ENCODE measurements at places on chromosomes 4 and X. TPM values are rescaled to one million over a fixed set of nuclear protein-coding genes. Genes with fewer than 3 reads are reported as not detected.
A peak's percentile ranks its signal among the peaks of the same experiment; 100 is the strongest.

DNA sequence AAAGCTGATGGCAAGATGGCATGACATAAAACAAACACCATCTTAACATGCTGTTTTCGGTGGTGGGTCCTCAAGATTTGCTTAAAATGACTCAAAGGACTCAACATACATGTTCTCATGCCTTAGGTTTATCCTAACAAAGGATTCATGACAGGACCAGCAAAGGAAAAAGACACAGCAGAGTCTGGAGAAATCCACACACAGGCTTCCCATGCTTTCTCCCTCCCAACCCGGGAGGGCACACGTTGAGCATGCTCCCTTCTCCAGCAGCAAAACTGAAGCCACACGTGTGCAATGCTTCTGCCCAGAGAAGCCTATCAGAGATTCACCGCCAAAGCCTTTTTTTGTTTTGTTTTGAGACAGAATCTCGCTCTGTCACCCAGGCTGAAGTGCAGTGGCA is 39.9 kb downstream of the SAT1 start:
- H3K27ac ChIP-seq, result peak overlapping the region; percentile 29
- no peak overlapping the region for H3K4me3 ChIP-seq
- no peak for DNase-seq

DNA sequence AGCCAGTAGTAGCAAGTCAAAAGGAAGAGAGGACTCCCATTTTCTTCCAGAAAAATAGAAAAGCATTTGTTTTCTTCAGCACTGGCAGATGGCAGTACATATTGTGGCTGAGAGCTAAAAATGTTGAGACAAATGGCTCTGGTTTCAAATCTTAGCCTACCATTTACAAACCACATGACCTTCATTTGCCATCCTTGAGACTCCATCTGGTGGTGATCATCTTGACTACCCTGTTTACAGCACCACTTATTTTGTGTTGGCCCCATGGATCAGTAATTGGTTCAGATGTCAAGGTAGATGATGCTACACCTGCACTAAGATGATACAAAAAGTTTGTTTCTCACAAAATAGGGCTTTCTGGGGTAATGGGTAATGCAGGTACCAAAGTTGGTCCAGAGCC is 951.8 kb upstream of the IGFBP7 start:
- H3K27ac ChIP-seq, result no peak overlapping the region
- no peak overlapping the region for H3K4me3 ChIP-seq
- no peaks in the 10 kb centered on the region for H3K36me3 ChIP-seq
- H3K4me1 ChIP-seq, result no peaks in the 10 kb centered on the region

- DNase-seq, result no peak
- H3K36me3 ChIP-seq, result no peaks in the 10 kb centered on the region
- no peaks in the 10 kb centered on the region for H3K4me1 ChIP-seq
- peaks cover 16% of the 10 kb centered on the region for H3K27me3 ChIP-seq
- H3K27ac ChIP-seq, result no peak overlapping the region
Observed at GRCh38 chrX:72110876-72111708, 20.6 kb downstream of the RTL5 start.

DNA sequence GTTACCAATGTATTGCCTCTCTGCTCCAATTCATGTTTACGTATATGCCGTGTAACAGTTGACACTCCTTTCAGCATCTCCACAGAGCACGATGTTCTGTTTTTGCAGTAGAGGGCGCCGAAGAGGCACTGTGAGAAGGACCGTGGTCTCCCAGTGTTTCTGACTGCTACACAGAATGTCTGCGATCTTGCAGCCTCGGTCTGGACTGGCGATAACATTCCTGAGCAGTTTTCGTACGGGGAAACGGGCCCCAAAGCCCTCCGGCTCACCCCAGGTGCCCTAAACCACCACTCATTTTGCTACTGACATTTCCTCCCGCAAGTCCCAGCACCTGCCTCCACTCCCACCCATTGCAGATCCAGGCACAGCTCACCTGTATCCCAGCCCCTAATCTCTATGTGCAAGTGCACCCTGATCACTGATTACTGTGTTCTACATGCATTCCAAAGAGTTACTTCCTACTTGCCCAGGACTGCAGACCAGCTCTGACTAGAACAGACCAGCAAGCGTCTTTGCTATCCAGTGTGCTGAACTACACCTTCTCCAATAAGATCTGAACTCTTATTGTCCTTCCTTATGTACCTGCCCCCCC is 12.4 kb upstream of the NFXL1 start:
- H3K27ac ChIP-seq, result no peak overlapping the region
- no peaks in the 10 kb centered on the region for H3K36me3 ChIP-seq
- no peaks in the 10 kb centered on the region for H3K27me3 ChIP-seq
- peaks cover 4% of the 10 kb centered on the region for H3K4me1 ChIP-seq

DNA sequence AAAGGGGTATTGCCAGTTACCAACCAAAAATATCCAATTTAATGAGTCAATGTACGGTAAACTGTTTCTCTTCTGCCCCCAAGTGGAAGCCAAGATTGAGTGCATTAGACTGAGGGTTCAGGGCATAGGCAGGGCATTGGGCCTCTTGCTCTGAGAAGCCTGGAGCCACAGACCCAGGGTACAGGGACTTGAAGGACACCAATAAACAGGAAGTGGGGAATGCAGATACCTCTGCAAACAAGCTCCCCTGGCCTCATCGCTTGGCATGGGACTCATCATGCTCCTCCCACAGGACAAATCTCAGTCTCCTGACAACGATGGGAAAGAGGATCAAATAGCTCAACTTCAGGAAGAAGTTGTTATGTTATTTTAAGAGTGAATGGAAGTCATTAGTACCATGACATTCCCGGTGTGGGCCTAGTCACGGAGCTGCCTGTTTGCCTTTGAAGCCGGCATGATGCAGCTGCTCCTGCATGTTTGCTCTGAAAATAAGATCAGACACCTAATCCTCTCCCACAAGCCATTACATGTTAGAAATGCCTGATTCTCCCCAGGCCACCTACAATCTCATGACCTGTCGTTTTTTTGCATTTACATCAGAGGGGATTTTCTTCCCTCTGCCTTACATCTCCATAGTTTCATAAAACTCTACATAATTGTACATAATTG is 224.2 kb downstream of the RCHY1 start:
- DNase-seq, result no peak
- H3K27ac ChIP-seq, result no peak overlapping the region
- H3K4me1 ChIP-seq, result no peaks in the 10 kb centered on the region
- no peak overlapping the region for H3K4me3 ChIP-seq
- H3K27me3 ChIP-seq, result no peaks in the 10 kb centered on the region

DNA sequence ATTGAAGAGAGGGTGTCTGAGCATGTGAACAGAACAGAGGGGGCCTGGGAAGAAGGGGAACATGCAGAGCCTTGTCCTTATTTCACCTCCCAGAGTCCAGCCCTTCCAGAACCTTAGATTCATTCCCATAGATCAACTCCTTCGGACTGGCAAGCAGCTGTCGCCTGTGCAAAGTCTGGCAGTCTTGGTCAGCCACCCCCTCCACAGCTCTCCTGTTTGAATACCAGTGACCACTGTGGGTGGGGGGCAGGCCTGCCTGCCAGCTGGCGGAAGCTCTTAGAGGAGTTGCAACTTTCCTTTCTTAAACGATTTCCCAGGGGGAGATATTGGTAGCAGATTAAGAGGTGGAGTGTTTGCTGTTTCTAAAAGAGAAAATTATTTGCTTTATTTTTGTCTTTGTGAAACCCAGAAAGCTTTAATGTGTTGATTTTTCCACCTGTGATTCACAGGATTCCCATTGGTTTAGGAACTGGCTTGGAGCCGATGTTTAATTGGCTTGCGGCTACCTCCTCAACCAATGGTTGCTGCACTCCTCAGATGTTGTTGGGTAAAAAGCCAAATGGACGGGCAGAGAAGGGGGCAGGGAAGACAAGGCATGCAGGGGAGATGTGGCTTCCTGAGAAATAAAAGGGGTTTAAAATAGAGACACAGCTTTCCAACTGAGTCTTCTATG is 62.2 kb upstream of the PRPS1 start:
- peak overlapping the region; percentile 30 for H3K27ac ChIP-seq
- peaks cover 5% of the 10 kb centered on the region for H3K36me3 ChIP-seq
- no peak overlapping the region for H3K4me3 ChIP-seq
- peaks cover 8% of the 10 kb centered on the region for H3K4me1 ChIP-seq
- DNase-seq, result no peak

DNA sequence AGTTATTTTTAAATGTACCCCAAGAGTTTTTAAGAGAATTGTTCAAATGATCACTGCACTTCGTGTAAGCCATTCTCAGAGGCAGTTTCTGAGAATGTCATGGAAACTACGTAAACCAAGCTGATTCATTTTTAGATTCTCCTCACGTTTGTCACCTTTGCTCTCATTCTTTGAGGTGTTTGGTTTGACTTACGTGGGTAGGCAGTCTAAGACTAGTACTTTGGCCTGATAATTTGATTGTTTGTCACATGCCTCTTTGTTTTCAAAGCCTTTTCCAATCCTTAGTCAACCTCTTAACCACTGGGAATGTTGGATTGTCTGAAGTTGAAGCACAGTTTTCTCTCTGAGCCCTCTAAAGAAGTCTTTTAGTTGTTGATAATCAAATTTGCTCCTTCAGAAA is 10.5 kb downstream of the SEPTIN11 start:
- no peaks in the 10 kb centered on the region for H3K36me3 ChIP-seq
- no peaks in the 10 kb centered on the region for H3K4me1 ChIP-seq
- H3K27me3 ChIP-seq, result no peaks in the 10 kb centered on the region
- H3K27ac ChIP-seq, result no peak overlapping the region
- no peak for DNase-seq

DNA sequence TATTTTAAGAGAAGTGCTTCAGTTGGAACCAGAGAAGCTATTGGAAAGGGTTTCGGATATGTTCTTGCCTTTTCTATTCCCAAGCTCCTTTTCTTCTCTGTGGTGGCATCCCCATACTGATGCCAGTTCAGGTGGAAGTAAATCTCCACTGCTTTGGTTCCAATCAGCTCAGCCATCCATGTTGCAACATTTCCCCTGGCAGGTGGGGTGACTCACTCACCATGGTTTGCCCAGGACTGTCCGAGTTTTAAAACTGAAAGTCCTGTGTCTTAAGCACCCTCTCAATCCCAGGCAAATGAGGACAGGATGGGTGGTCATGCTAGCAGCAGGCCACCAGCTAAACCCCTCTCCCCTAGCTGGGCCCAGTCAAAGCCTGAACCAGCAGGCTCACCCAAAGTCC is 15.1 kb downstream of the RAI2 start:
- H3K27ac ChIP-seq, result no peak overlapping the region
- H3K27me3 ChIP-seq, result peaks cover 25% of the 10 kb centered on the region
- H3K4me3 ChIP-seq, result no peak overlapping the region
- H3K4me1 ChIP-seq, result peaks cover 5% of the 10 kb centered on the region
- no peaks in the 10 kb centered on the region for H3K36me3 ChIP-seq
- DNase-seq, result no peak

Gene PPEF1
- 11.1 TPM for total RNA-seq

Gene SH3BP2
- 13.6 TPM for total RNA-seq

Data from spinal cord (tissue), 10 donors.